ENCODE measurements at places on chromosomes 2 and 18.
A peak's percentile ranks its signal among the peaks of the same experiment; 100 is the strongest.

- DNase-seq = no peak
These were observed 223.7 kb downstream of the SLC4A3 start for GRCh38 chr2:219851169-219851568.

DNA sequence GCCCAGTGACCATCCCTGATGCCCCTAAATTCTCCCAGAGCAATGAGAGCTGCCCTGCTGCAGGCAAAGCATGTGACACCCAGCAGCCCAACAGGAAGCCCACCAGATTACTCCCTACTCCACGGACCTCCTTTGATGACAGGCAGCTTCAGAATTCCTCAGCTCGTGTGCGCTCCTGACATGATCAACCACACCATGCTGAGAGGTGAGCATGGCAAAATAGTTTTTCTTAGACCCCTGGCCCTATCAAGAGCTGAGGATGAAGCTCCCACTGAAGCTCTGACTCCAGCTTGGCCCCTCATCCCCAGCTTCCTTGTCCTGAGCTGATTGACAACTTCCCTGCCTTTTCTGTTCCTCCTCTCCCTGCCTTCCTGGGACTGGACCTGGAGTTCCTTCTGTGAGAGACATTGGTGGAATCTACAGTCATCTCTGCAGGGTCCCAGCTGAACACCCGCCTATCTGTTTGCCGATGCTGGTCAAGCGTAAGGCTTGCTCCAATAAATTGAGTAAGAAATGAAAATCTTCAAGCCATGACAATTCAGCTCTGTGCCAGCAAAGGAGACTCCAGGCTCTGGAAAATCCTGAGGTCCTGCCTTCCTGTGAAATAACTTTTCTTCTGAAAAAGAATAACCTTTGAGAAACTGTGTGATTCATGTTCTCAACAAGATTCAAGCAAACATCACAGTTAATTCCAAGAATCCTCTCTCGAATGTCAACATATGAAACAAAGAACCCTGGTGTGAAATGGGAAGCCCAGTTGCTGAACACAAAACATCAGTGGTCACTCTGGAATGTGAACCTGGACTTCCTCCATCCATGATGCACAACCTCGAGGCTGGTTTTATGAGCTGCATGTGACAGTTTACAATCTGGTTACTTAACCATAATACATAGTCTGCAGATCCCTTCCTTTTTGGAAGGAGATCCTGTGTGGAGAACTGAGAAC, 201.1 kb downstream of the SPP2 start:
- peak; percentile 94 for DNase-seq

GRCh38 chr2:11393711-11394236, 49.3 kb upstream of the ROCK2 start:
- no peak for DNase-seq

DNA sequence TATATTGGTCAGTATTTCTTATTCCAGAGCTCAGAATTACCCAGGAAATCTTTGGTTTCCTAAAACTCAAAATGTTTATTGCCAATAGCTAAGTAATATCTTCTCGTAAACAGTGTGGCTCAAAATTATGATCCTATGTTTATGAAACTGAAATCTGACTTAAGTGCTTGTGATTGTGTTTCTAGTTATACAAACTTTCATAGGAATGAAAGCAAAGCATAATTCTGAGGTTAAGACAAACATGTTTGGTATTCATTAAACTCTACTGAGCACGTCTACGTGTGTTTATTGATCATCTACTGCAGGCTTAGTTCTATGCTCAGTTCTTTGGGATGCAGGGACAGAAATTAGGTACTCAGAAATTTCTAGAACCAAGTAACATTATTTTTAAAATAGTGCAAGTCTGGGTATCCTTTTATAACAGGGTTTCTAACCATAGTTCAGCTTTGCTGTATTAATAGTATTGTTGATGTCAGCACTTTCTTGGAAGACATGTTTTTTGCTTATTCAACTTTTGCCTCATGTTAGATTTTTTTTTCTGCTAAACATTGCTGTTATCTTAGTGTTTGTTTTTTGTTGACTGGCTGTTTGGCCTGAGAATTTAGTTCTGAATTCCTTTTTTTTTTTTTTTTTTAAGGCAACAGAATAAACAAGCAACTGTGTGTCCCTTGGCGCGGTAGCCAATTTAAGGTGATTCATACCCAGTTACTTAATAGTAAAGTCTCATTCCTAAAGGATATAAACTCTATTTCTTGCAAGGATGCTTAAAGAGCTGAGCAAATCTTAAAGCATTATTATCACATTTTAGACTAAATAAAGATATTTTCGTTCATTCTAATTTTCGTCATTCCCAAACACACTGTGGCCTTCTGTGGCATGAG, 31.3 kb downstream of the PTPRM start:
- no peak for DNase-seq

- DNase-seq = no peak
These were observed 70.2 kb downstream of the SPATS2L start for GRCh38 chr2:200376513-200377354.

DNA sequence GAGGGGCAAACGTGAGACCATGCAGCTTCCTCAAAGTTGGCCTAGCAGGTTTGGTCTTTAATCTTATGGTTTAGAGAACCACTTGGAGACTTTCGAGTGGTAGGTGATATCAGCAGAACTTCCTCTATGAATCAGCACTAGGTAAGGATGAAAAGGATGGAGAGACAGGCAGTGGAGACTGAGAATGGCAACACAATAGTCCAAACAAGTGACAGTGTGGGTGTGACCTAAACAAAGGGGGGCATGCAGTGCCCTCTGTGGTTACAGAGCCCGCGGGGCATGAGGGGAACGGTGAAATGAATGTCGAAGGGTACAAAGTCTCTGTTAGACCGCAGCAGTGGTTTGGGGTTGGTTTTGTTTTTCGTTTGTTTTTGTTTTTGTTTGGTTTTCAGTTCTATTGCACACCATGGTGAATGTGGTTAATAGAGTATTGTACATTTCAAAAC, 143.9 kb downstream of the L3MBTL4 start:
- no peak for DNase-seq

- no peak for DNase-seq
These were observed 67.0 kb upstream of the OSR1 start for GRCh38 chr2:19425419-19425818.

- no peak for DNase-seq
These were observed 16.8 kb downstream of the VIT start for GRCh38 chr2:36713310-36713709.

GRCh38 chr18:58241877-58242276, 197.9 kb downstream of the NEDD4L start:
- no peak for DNase-seq

- no peak for DNase-seq
These were observed 84.5 kb upstream of the TMEM247 start for GRCh38 chr2:46394649-46395510.

DNA sequence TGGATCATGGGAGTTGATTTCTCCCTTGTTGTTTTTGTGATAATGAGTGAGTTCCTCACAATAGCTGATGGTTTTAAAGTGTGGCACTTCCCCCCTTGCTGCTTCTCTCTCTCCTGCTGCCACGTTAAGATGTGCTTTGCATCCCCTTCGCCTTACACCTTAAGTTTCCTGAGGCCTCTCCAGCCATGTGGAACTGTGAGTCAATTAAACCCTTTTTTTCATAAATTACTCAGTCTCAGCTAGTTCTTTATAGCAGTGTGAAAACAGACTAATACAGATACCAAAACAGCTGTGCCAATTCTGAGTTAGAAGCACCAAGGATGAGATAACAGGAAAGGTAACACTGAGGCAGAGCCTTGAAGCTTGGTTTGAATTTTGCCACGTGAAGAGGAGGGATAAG, 44.7 kb downstream of the ITSN2 start:
- no peak for DNase-seq

DNA sequence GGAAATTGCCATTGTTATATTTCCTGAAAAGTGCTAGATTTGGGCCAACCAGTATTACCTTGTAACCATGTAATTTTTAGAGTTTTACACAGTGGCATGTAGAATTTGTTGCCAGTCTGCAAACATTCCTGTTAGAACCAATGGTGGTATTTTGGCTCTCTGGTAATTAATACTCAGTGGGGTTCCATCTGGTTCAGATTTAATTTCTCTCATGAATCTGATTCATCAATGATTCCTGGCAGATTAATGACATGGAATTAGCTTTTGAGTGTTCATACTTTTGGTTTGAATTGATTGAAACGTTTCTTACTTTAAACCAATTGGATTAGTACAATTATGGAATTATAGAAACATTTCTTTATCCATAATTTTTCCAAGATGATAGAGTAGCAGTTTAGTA, 93.2 kb downstream of the MC4R start:
- DNase-seq = no peak

GRCh38 chr2:241344925-241345651, 11.0 kb upstream of the FARP2 start:
- DNase-seq = no peak

DNA sequence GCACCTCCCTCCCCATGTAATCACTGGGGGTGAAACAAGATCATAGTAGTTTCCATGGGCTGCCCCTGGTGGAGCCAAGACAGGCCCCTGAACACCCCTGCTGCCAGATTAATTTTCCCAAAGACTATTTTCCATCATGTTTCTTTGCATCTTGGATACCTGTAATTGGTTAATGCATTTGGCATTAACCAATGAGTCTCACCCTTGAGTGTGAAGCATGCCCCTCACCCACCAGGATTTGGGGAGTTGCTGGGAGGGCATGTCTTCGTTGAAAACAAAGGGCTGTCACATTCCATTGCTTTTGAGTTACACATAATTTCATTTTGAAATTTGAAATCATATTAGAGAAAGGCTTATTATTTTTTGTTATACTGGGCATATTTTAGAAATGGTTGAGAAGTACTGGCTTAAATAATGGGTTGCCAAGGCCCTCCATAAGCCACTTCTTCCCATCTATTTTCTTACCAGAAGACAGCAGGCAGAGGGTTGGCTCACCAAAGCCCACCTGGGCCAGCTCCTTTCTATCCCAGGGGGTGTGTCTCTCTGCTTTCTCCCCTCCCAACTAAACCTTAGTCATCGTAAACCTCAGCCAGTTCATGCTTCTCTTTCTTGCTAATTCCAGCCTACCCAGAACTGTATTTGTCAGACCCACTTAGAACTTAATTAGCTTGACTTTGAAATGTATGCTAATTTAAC, 51.8 kb downstream of the ATIC start:
- DNase-seq = peak; percentile 44

Measured in cardiac muscle cell (in vitro differentiated cells and primary cell).